Fibroblast of gingiva (primary cell): ENCODE measurements at places on chromosomes 6 and 20.
A peak's percentile ranks its signal among the peaks of the same experiment; 100 is the strongest.

DNA sequence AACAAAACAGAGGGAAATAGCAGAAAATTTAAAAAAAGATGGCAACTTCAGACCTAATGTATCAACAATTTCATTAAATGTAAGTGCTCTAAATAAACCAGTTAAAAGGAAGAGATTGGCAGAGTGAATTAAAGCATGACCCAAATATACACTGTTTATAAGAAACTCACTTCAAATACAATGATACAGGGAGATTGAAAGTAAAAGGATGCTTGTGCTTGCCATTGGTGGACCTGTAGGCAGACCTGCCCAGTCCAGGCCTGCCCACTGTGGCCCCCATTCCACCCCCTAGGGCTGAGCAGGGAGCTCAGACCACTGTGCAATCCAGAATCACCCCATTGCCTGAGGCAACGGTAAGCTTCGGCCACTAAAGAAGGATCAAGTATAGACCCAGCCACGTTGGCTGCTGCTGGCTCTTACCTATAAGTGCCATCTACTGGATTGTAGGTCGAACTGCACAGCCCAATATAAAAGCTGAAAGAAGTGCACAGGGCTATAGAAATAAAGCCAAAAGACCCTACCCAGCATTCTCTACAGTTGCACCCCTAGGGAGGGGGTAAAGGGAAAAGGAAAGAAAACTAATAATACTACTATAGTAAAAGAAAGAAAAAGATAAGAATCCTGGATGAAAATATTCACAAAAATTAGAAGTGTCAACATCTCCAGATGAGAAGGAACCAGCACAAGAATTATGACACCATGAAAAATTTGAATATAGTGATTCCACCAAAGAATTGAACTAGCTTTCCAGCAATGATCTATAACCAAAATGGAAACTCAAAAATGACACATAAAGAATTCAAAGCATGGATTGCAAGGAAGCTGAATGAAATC, 36.1 kb downstream of the PSMB1 start:
- DNase-seq, result peak; percentile 70

DNA sequence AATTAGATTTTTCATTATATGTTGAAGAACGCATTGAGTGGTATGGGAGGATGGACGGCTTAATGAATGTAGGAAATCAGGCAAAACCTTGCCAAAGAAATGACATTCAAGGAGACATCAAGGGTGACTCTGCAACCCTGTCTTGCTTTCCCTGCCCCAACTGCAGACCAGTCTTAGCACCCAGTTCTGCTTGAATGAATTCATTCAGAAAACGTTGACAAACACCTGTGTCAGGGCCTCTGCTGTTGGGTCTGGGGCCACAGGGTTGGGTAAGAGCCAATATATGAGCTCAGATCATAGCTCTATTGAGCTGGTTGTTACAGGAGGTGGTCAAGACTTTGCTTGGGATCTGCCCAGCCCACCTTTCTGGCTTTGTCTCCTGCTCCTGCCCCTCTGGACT, 7.7 kb upstream of the ASXL1 start:
- DNase-seq, result no peak

DNA sequence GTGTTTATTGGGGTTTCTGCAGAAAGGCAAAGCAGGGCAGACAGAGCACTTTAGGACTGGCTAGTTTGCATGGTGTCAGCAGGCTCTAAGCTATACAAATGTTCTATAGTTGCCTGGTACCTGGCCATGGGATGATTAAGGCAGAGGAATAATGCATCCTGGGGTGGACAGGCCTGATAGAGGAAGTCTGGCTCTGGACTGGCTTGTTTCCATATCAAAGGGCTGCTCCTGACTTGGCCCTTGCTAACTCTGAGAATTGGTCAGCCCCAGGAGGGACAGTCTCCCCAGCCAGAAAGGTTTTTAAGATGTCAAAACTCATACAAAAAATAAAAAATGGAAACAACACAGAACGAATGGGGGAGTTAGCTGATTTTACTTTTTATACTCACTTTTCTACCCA, 136.9 kb downstream of the TBC1D7 start:
- DNase-seq, result no peak

DNA sequence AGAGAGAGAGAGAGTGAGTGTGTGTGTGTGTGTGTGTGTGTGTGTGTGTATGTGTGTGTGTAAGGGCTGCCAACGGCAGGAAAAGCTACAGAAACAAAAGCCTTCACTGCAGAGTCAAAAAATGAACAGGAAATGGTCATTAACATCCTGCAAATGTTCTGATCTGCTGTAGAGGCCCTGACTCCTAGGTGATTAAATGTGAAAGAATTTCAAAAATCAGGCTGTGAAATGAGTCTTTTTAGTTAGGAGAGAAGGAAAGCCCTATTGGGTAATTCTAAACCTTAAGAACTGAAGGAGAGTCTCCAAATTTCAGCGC, 166.5 kb upstream of the MYLIP start:
- DNase-seq, result peak; percentile 59

DNA sequence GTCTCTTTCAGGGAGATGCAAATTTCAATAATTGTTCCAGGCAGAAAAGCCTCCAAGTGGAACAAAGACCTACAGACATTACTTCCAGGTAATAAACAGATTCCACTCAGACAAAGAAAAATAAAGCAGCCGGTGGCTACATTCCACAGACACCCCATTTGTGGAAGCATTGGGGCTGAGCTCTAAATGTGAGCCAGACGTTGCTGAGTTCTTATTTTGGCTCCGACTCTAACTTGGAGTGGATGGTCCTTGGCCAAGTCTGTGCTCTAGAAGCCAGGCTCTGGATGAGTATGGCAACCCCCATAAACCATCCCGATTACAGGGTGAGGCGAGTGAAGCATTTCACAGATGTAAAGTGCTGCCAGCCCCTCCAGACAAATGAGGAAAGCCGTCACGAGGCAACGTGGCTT, 6.6 kb downstream of the TRAM2 start:
- peak; percentile 62 for DNase-seq

DNA sequence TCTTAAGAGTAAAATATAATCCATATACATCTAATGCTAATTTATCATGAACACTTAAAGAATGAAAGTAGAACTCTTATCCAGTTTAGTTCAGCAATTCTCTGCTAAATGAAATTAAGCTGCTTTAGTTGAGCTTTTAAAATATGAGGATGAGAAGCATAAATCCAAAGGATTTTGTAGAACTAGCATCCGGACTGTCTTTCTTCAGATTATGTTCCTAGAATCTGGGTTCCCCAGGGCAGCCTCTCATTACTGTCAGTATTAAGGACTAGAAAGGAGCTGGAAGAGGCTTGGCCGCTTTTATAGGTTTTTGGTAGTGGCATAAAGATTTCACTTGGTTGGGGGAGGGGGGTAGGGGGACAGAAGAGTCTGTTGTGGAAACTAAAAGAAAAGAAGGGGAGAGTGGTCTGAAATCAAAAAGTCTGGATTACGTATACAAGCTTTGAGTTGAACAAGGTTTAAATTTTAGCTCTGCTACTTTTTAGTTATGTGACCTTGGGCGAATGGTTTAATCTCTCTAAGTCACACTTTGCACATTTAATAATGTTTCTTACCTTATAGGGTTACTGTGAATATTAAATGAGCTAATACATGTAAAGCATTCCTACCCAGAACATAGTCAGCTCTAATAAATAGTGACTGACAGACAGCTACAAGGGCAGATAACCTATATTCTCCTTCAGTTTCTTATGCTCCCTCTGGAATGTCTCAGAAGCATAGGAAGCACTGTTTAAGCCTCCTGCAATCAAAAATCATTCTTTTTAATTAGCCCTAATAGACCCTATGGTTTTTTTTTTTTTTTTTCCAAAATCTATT, 3.7 kb downstream of the SGK1 start:
- no peak for DNase-seq

GRCh38 chr6:75893058-75893775, 144.2 kb downstream of the MYO6 start:
- DNase-seq, result peak; percentile 79

DNA sequence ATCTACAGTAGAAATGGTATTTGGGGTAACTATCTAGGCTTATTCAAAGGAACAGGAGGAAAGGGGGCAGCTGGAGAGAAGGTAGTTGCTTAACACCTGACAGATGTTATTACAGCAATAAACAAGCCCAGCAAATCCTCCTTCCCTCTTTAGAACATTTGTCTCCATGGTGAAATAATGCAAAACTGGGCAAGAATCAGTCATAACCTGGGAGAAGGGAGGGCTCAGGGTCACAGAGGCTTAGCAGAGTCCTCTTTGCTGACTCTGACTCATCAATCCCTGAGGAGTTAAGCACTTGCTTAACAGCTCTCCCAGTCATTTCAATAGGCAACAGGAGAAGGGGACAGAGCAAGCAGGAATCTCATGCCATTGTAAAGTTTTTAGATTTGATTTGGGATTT, 230.3 kb downstream of the IBTK start:
- DNase-seq, result peak; percentile 98

DNA sequence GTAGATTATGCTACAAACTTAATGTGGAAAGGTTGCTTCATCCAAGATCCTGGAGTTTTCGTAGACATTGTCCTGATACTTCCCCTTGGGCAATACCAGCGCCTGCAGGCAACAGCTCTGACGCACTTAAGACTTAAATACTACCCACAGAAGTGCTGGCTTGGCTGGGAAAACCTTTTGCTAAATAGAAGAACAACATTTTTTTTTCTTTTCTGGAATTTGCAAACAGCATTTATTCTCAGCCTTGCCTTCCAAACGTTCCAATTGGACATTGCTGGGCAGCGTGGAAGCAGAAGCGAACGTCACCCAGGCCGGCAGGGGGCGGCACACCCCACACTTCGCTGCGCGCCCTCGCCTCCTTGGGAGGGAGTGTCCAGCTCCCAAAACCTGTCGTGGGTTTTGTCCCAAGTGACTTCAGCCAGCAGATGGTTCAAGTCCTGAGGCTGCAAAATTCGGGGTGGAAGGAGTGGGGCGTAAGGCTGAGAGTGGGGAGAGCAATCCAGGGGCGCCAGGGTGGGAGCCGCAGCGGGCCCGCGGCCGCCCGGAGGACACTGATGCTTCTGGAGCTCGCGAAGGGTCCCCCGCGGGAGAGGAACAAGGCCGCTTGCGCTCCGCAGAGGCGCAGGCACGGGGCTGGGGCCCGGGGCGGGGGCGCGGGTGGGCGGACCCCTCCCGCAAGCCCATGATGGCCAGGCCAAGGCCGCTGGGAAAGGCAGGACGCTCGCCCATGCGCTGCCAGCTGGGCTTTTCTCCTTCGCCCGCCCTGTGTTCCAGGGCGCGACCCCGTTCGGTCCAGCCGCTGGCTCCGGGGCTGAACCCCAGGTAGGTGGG, 60.8 kb upstream of the MAP3K4 start:
- peak; percentile 89 for DNase-seq

GRCh38 chr6:73943411-73943810, 247.4 kb downstream of the CD109 start:
- no peak for DNase-seq

- DNase-seq, result peak; percentile 52
Measured at GRCh38 chr6:109182578-109182977, 87.3 kb downstream of the CEP57L1 start.

DNA sequence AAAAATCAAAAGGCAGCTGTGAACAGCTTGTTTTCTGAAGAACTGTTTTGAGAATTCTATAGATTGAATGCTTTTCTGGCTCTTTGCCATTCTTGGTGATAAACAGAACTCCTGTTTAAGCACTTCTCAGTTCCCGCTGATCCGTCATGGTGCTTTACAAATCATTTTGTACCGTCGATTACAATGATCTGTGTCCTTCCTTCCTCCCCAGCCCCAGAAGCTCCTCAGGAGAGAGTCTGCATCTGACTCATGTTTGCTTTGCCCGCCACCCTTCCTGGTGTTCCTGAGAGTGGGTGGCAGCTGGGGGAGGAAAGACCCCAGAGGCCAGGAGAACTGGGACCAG, 538.6 kb upstream of the MARCKS start:
- no peak for DNase-seq

- no peak for DNase-seq
Measured at GRCh38 chr20:64029293-64030117, 6.5 kb upstream of the C20orf204 start.

DNA sequence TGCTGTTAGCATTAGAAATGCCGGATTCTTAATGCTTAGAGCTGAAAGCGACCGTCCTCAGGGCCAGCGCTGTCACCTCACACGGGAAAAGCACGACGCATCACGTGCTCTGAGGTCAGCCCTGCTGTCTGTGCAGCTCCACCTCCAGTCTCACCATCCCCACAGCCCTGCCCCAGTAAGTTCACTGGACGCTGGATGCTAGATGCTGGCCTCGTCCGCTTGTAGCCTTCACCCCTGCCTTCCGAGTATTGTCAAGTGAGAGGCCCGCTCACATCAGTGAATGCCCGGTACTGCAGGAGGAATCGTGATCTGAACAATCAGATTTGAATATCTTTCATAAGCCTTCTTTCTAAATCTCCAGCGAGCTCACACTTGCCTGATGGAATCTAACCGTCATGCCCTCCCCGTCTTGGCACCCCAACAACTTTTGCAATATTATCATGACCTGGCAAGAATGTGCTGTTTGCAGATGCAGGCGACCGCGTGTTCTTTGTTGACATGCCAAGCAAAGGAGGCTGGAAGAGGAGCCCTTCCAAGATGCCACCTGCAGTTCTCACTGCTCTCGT, 64.9 kb downstream of the DLL1 start:
- DNase-seq, result no peak

- DNase-seq, result no peak
Measured at GRCh38 chr6:16291739-16292138, 53.4 kb downstream of the GMPR start.

GRCh38 chr20:46375771-46376170, 30.6 kb downstream of the ELMO2 start:
- no peak for DNase-seq
